Right kidney (tissue), 9 donors: ENCODE measurements at places on chromosomes 2 and 18.

GRCh38 chr2:84038866-84039265, 420.2 kb downstream of the SUCLG1 start:
- DNase-seq = no peak

DNA sequence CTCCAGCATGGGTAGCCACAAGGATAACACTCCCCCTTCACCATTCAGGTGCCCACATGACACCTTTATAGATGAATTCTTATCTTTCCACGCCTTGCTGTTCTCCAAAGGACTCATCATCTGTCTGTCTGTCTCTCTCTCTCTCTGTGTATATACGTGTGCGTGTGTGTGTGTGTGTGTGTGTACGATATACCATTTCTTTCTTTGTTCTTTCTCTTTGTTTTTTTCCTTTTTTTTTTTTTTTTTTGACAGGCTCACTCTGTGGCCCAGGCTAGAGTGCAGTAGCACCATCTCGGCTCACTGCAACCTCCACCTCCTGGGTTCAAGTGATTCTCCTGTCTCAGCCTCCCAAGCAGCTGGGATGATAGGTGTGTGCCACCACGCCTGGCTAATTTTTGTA, 98.2 kb downstream of the DLGAP1 start:
- no peak for DNase-seq

DNA sequence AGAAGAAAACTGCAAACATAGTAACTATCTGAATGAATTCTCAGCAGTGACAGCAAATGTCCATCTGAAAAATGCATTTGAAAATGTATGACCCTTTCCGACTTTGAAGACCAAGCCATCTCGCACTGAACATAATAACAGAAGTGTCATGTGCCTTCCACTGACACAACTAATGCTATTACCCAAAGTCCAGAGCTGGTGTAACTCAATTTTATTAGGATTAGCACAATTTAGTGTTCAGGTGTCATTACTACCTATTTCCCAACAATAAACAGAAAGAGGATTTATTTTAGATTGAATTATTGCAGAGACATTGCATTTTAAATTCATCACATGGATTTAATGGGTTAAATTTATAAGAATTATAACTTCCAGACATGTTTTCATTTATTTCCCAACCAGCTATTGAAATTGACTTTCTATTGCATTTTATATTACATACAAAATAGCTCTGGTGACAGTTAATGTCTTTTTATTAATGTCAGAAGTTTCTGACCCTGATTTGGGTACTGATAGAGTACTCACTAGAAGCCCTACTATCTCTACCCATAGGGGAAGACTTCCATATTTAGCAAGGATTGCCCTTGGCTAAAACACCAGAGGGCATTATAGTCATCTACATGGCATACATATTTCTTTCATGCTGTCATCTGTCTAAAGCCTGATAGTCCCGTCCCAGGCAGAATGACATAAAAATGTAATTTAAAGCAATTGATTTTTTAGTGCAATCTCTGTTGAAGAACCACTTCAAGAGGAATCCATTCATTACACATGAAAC, 7.0 kb upstream of the STK39 start:
- no peak for DNase-seq

DNA sequence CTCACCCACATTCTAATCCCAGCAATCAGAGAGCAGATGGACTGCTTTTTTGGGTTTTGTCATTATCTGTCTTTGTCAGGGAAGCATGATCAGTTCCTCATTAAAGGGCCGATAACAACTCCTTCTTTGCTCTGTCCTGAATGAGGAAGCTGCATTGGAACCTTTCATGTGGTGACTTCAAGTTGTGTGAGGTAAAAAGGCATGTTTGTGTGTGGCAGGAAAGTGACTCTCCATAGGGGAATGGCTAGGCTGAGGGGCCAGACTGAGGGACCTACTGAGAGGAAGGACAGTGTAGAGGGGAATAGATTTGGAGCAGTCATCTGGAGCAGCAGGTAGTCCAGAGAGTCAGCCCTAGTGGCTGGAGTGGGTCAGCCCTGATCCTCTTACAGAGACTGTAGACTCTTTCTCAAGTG, 23.6 kb upstream of the LRRTM1 start:
- DNase-seq = no peak

- no peak for DNase-seq
Observed at GRCh38 chr2:213496226-213496625, 212.0 kb downstream of the SPAG16 start.
